NCI-H2171 treated with DMSO at 0.1 percent for 48 hours (cell line): ENCODE measurements at places on chromosomes 6 and 20.

- no peak for DNase-seq
These were observed 44.9 kb downstream of the REPS1 start for GRCh38 chr6:138943089-138943625.

GRCh38 chr6:37980222-37980595 is 160.7 kb downstream of the ZFAND3 start:
- DNase-seq, result no peak

DNA sequence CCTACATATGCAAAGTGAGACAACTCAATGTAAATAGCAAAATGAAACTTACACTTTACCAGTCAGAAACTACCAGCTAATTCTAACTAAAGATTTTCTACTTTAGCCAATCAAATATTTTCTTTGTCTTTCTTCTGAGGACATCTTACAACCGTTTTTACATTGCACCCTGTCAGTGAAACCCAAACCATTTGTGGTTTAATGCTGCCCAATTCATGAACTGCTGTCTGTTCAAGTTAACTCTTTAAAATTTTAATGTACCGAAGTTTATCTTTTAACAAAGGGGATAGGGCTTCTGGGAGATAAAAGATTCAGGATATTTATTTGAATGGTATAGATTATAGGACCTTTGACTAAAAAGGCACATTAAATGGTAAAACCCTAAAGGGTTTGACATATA is 121.3 kb upstream of the HDDC2 start:
- no peak for DNase-seq

DNA sequence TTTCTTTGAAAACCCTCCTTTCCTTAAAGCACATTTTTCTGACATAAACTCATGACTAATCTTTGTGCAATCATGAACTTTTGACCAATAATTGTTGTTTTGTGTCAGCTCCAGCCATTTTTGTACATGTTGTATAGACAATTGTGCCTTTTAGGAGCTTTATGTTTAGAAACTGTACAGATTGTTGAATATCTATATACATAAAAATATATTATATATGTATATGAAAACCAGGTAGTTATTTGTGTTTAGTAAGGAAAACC is 125.7 kb upstream of the EDN1 start:
- DNase-seq, result no peak
